ENCODE measurements at places on chromosomes 3 and 15. TPM values are rescaled to one million over a fixed set of nuclear protein-coding genes. Genes with fewer than 3 reads are reported as not detected.

The ABHD14A gene
- total RNA-seq: 4.7 TPM

The C3orf22 gene
- not detected for total RNA-seq

The CD200 gene
- 45.3 TPM for total RNA-seq

- DNase-seq: no peak
Observed at GRCh38 chr15:98002866-98003265, 42.4 kb downstream of the ARRDC4 start.

GRCh38 chr3:109643590-109643989 is 306.2 kb upstream of the DPPA4 start:
- DNase-seq: no peak

- DNase-seq: no peak
Observed at GRCh38 chr3:149376718-149377407, 586 bp downstream of the TM4SF1 start.

DNA sequence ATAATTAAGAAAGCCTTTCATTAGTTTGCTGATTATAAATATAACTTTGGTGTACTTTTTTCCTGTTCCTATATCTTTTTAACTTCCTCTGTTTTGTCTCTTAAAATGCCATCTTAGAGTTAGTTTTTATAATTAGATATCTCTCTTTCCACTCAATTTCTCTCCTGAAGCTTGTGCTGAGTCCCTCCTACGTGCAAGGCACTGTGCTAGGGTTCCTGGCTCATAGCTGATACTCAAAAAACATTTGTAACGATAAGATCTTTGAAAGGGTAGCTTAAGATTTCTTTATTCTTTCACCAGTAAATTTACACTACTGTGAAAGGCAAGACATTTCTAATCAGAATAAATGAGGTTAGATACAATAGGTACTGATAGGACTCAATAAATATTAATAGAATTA is 358.8 kb downstream of the MECOM start:
- no peak for DNase-seq

GRCh38 chr3:32969656-32970055 is 18.2 kb downstream of the CCR4 start:
- no peak for DNase-seq

All from aorta (tissue), 5 donors.